ENCODE measurements at places on chromosomes 7 and 10.

GRCh38 chr7:88262562-88262961 is 42.7 kb upstream of the SRI start:
- DNase-seq = no peak

GRCh38 chr7:110786328-110786965 is 304.5 kb upstream of the LRRN3 start:
- DNase-seq = no peak

DNA sequence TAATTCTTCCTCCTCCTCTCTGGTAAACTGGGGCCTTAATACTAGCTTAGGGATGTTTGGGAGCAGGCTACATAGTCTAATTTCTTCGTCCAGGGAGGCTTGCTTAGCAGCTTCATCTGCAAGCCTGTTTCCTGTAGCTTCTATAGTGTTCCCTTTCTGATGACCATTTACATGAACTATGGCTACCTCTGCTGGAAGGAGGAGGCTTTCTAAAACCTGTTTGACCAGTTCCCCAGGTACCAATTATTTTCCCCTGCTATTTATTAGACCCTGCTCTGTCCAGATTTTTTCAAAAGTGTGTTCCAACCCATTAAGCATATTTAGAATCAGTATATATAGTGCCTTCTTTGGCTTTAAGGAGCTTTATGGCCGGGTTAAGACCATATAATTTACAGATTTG is 38.8 kb upstream of the DNAH11 start:
- DNase-seq = no peak

DNA sequence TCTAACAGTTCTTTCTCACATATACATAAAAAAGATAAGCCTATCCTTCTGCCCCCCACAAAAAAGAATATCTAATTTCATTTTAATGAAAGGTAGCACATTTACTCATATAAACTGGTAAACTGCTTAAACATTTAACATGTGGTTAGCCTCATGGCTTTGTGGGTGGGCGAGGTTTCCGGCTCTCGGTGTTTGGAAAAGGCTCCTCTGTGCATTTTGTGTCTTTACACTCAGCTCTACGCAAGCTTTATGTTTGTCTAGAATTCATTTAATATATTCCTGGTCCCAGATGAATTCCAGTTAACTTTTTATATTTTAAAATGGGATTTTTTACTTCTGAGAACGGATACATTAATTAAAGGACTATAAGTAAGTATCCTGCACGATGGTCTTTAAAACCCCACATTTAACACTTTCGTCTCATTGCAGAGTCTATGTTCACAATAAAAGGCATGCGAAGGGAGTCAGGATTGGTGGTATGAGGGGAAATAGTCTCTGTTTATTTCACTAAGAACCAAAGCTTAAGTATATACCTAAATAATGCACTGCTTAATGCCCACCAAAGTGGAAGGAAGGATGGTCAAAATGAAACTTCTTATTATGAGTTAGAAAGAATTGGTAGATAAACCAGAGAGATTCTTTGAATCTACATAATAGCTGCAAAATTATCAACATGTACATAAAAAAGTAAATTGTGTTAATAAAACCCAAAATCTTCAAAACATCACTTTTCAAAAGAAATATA is 197.2 kb downstream of the CRPPA start:
- peak; percentile 39 for DNase-seq

GRCh38 chr10:96891840-96892239 is 59.7 kb downstream of the LCOR start:
- DNase-seq = no peak

GRCh38 chr7:106281585-106282318 is 3.0 kb downstream of the NAMPT start:
- DNase-seq = no peak

- DNase-seq = no peak
Measured at GRCh38 chr10:10600004-10600403, 417.7 kb upstream of the CELF2 start.

GRCh38 chr10:61024856-61025201 is 80.8 kb upstream of the RHOBTB1 start:
- no peak for DNase-seq

DNA sequence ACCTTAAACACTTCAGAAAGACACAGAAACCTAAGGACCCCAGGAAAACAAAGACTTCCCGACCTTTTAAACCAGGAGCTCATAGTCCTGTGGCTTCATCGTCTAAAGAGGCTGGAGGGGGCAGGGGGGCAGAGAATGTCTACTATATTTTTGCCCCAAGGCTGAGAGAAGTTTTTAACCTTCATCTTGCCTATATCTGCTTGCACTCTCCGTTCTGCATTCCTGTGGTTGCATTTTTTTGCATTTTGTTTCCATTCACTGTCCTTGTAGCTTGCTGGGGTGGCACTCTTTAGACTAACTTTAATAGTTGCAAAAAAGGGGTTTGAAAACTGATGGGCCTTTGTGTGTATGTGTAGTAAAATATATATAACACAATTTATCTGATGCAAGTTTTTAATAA is 23.7 kb downstream of the PRKAR2B start:
- no peak for DNase-seq

DNA sequence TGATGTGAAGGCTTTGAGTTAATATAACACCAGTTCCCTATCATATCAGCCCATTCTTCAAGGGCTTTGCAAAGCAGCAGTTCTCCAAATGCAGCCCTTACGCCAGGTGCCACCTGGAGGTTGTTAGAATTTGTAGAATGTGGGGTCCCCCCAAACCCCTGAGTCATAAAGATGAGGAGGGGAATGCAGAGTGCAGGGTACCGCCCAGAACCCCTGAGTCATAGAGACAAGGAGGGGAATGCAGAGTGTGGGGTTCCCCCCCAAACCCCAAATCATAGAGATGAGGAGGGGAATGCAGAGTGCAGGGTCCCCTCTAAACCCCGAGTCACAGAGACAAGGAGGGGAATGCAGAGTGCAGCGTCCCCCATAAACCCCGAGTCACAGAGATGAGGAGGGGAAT is 605.8 kb downstream of the PTPRN2 start:
- DNase-seq = no peak

Data from stimulated activated CD8-positive, alpha-beta memory T cell treated with anti-CD3 and anti-CD28 coated beads, Interleukin-7, amount 100 ng/mL, for 4 hours (primary cell).